Tongue (tissue), 3 donors: ENCODE measurements at places on chromosomes 5 and 9.

GRCh38 chr5:75051217-75051751, 1.1 kb downstream of the GCNT4 start:
- DNase-seq: no peak

DNA sequence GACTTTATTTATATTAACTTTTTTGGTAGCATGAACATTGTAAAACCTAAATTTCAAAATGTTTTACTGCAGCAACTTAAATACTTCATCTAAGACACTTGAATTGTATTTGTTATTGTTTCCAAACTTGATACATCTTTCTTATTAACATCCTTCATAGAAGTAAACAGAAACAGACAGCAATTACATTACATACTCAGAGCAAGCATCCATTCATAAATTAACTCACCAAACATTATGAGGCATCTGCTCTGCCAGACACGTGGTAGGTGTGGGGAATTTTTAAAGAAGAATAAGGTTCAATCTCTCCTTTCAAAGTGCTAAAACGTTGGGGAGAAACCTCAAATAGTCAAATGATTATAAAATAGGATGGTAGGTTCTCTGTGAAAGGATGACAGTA, 130.8 kb downstream of the MUSK start:
- no peak for DNase-seq

DNA sequence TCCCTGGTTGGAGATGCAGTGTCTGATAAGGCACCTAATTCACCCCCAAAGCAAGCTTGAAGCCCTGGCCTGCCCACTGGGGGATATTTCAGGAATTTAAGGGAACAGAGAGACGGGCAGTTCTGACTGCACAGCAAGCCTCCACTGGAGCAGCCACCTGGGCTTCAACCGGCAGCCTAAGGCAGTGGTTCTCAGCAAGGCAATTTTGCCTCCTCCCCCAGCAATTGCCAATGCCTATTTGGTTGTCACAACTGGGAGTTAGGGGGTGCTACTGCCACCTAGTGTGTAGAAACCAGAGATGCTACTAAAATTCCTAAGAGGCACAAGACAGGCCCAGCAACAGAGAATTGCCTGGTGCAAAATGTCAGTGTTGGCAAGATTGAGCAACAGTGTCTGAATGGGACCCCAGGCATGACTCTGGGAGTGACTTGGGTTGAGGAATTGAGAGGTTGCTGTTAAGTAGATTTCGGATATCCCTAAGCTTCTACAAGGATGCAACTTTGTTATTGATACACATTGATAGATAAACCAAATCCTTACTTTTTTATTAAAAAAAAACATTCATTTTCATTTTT, 58.7 kb upstream of the CTSL start:
- DNase-seq: no peak

GRCh38 chr5:33736510-33736909, 155.3 kb downstream of the ADAMTS12 start:
- DNase-seq: no peak

GRCh38 chr5:79562351-79563246, 48.7 kb upstream of the HOMER1 start:
- DNase-seq: no peak

GRCh38 chr9:136373300-136374182, at the start of gene CARD9:
Gene CARD9 (minus strand): TSS chr9:136373669. CDS start chr9:136372078, 1,591 bp downstream.
- no peak for DNase-seq

- DNase-seq: peak; percentile 49
These were observed 46.2 kb downstream of the MCTP1 start for GRCh38 chr5:95238560-95239325.

- DNase-seq: no peak
These were observed 153.2 kb upstream of the MAST4 start for GRCh38 chr5:66442951-66443445.
